ENCODE measurements at places on chromosomes 3 and 15.
A peak's percentile ranks its signal among the peaks of the same experiment; 100 is the strongest.

- DNase-seq, result no peak
These were observed 19.6 kb upstream of the SHC4 start for GRCh38 chr15:48983300-48983699.

GRCh38 chr3:114739627-114740026 lies 407.5 kb downstream of the ZBTB20 start:
- no peak for DNase-seq

DNA sequence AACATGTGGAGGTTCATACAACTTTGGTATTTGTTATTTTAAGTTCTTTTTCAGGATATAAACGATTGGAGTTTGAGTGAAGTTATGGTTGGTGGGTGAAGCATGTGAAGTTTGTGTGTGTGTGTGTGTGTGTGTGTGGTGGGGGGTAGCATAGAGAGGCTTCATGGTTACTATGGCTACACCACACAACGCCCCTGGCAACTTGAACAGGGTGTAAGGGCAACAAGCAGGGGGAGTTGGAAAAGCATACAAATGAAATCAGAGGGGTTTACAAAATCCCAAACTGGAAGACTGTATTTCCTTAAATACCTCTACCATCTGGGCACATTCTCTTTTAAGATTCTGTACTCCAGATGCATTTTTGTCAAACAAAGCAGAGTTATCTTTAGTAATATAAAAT lies 207.5 kb downstream of the SV2B start:
- DNase-seq, result no peak

GRCh38 chr3:15299036-15299435 lies 33.4 kb downstream of the SH3BP5 start:
- no peak for DNase-seq

- no peak for DNase-seq
These were observed 100.6 kb downstream of the DNAJB8 start for GRCh38 chr3:128366136-128366535.

GRCh38 chr3:59243476-59243875 lies 193.7 kb upstream of the CFAP20DC start:
- no peak for DNase-seq

- peak; percentile 55 for DNase-seq
These were observed 1340.5 kb downstream of the ROBO1 start for GRCh38 chr3:78427303-78427702.

- DNase-seq, result no peak
These were observed 85.4 kb downstream of the ZNF385D start for GRCh38 chr3:21665444-21666100.

DNA sequence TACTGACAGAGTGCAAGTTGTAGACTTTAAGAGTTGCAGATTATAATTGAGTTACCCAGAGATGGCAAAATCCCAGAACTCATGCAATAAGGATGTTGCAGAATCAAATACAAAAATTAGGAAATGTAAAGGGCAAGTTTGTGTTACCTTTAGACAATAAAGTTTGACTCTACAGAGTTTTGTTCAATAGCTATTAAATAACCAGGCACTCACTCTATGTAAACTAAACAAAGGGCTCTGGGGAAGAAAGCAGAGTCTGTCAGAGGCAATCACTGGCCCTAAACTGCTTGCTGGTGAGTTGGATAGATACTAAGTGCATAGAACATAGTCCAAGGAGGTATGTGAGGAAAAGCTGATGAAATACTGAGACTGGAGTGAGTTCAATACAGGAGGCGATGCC lies 40.0 kb upstream of the PLCL2 start:
- DNase-seq, result no peak

- no peak for DNase-seq
These were observed 13.6 kb downstream of the RPAP1 start for GRCh38 chr15:41530363-41530956.

DNA sequence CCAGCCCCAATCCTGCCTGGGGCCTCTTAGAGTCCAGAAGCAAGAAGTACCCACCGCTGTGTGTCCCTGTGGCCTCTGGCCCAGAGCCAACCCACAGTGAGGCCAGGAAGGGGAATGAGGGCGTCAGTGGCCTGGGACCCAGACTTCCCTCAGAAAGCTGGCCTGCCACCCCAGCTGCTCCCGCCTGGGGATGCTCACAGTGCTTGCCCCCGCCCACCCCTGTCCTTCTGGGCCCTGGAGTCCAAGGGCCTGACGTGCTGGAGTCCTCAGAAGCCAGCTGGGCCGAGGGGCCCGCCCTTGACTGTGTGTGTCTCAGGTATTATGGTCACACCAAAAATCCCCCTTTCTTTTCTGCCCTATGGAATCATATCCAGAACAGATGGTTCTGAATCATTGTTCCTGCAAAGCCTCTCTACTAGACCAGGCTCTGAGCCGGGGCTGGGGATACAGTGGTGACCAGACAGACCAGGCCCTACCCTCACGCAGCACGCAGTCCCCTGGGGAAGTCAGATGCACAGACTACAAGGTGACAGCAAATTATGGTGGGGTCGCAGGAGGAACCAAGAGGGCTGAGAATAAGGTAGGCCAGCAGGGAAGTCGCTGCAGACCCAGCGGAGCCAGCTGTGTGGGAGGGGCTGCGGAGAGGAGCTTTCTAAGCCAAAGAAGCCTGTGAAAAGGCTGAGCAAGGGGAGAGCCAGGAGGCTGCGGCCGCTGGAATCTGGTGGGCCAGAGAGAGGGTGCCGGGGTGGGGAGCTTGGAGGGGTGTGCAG lies 99.1 kb downstream of the VGLL4 start:
- peak; percentile 58 for DNase-seq

- no peak for DNase-seq
These were observed 490.4 kb upstream of the CFAP20DC start for GRCh38 chr3:59540241-59540640.

- no peak for DNase-seq
These were observed 9.2 kb upstream of the CBLB start for GRCh38 chr3:105878061-105878460.

DNA sequence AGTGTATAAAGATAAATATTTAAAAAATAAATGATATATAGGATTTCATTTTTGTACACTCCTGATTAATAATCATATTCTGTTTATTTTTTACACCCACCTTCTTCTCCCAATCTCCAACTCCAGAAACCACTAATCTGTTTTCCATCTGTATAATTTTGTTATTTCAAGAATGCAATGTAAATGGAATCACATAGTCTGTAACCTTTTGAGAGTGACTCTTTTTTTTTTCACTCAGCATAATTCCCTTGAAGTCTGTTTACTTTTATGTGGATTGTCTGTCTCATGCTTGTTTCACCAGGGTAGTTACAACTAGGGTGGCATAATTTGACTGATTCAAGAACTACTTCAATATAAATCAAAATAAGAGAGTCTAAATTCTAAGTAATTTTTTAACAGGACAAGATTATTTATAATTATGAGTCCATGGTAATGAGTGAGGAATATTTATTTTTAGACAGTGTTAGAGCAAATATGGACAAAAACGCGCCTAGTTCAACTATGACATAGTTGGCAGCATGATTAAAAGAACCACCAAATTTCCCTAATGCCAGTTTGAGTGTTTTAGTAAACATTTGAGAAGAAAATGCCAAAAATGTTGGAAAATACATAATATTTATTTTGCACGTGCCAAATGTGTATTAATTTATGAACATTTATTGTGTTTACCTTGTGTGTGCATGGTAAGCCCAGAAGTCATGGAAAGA lies 19.4 kb upstream of the MFSD1 start:
- DNase-seq, result peak; percentile 67

DNA sequence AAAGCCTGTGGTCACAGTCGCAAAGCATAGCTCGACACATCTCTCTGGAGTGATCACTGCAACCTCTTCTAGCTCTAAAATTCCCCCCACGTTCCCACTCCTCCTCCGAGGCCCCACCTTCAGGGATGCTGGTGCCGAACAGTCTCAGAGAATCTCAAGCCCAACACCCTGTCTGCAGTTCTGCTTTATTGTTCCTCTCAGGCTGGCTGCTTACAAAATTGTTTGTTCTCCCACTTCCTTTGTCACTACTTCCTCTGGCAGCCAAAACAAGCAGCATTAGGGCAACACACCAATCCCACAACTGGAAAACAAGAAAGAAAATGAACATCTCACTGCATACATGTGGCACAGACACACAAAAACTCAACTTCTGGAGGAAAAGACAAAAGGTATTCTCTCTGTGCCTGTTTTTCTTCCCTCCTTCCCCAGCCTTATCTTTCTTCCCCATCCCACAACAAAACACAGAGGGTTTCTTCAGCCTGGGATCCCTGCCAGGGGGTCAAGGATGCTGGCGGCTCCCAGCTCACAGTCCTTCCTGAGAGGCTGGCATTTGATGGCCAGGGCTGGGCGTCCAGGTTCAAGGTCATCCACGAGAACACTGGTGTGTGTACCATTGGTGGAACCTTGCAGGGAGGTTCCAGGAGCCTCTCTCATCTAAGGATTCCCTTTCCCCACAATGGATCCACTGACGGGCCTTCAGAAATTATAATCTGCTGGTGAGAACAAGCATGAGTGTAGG lies 108.4 kb downstream of the TMCO5A start:
- DNase-seq, result peak; percentile 24

DNA sequence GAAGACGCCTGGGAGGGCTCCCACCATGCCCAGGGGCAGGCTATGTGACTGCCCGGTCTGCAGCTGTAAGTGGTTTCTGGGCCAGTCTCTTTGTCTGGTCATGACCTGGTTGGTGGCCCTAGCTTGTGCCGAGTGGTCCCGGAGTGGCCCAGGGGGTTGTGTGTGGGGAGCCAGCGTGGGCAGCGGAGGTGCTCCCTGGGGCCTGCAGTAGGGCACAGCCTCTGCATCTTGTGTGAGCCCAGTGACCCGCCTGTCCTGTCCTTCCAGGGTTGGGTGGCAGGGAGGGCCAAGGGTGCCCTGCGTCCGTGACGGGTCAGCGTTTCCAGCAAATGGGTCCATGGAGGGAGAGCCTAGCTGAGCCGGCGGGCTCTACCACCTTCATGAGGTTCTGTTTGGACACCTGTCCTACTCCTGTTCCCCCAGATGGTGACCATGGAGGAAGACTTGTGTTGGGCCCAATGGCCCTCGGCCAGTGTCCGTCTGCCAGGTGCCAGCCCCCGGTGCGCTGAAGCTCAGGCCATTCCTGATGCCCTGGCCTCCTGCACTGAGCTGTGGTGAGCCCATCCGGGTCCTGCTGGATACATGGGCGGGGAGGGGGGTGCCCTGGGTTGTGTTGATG lies 215.4 kb downstream of the SNRPN start:
- no peak for DNase-seq

- no peak for DNase-seq
These were observed 72.7 kb downstream of the SPSB4 start for GRCh38 chr3:141123677-141124410.

- peak; percentile 99 for DNase-seq
These were observed 10.8 kb upstream of the FANCD2 start for GRCh38 chr3:10015461-10015904.

GRCh38 chr15:31499953-31500765 lies 173.5 kb downstream of the KLF13 start:
- no peak for DNase-seq

DNA sequence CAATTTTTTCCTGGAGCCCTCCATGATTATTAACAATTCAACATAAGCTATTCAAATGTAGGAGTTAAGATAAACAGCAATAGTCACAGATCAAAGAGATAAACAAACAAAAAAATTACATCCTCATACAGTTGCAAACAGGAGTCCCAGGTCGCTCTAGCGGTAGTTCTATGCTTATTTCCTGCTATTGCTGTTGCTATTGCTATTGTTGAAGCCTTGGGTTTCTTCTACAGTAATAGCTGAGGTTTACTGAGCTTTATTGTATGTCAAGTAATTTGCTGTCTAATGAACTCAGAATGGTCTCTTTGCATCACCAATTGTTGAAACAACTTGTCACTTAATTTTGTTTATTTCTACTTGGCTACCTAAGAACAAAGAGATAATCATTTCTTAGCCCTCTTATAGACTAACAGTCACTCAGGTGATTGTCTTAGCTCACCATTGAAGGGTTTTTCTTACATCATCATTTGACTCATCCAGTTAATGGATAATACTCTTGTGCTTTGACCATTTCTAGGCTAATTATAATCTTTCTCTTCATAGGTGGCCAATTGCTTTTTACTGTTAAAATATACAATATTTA lies 654.6 kb downstream of the MECOM start:
- no peak for DNase-seq

DNA sequence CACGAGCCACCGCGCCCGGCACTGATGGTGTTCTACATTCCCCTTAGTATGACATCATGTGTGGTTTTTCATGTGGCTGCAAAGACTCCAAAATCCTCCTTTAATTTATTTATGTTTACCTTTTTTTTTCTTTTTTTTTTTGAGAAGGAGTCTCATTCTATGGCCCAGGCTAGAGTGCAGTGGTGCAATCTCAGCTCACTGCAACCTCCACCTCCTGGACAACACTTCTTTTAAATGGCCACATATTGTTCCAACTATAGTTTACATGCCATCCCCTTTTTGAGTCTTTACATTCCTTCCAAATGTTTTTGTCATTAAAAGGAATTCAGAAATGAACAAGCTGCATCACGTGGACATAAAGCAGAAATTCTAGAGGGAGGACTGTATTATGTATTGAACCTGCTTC lies 10.3 kb upstream of the CDV3 start:
- peak; percentile 77 for DNase-seq

DNA sequence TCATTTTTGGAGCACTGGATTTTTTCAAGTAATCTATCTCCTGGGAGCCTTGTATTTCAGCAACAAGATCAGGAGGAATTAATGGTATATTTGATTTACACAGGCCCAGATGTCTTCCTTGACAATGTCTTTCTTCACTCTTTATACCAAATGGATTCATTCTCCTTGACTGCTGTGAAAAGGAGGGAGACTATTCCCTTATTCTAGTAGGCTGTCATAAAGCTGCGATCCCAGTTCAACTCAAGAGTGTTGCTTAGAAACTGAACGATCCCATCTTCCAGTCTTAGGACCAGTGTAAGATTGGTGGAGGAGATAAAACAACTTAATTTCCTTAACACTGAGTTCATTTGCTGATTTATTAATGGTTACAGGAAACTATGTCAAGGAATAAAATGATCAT lies 119.4 kb upstream of the ROBO1 start:
- DNase-seq, result no peak

DNA sequence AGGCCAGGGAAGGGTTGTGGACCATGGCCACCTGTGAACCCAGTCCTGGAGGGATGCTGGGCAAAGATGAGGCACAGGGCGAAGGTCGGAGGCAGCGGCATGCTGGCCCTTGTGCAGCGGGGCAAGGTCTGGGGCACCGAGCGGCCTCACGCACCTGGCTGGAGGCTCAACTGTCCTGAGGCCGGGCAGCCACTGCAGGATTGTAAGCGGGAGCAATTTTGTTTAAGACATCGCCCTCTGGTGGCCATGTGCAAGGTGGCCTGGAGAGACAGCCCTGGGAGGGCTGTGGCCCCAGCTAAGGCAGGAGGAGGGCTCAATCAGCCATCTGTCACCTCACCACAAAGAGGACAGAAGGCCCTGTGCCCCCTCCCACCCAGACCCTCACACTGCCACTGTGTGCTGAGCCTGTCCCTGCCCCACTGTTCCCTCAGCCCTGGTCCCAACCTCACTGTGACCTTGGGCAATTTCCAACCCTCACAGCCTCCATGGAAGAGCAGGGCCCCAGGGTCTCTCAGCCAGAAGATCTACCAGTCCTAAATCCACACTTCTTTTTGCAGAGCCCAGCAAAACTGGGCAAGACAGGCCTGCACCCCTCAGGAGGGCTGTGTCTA lies 46.2 kb downstream of the TPRA1 start:
- peak; percentile 59 for DNase-seq

Measured in fibroblast of villous mesenchyme (primary cell).